SW 1271 (cell line): ENCODE measurements at places on chromosomes 1 and 21.

- DNase-seq = no peak
Observed at GRCh38 chr21:41831866-41832595, 47.1 kb downstream of the PRDM15 start.

DNA sequence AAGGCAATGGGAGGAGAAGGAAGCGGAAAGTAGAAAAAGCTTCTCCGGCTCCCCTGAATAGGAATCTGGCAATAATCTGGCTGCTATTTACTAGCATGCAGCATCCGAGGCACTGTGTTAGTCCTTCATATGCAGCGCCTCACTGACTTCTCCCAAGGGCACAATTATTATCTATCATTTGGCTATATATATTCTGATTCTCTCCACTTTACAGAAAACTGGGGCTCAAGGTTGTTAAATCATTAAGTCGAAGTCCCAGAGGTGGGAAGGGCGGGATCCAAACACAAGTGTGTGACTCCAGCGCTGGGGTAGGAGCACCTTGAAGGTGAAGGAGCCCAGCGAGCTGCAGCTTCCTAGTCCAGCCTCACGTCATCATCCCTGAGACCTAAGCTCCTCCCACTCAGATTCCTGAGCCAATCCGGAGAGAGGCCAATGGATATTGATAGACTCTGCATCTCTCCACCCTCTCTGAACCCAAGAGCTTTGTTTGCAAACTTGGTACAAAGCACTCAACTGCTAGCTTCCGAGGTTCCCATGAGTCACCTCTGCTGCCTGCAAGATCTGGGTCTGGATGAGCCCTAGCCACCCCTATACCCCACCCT lies 16.6 kb upstream of the EYA3 start:
- no peak for DNase-seq

- DNase-seq = no peak
Observed at GRCh38 chr1:106962591-106962990, 93.9 kb upstream of the PRMT6 start.

- peak; percentile 59 for DNase-seq
Observed at GRCh38 chr1:109425391-109426280, 612 bp downstream of the PSMA5 start.

- no peak for DNase-seq
Observed at GRCh38 chr1:3474421-3474820, 20.0 kb downstream of the ARHGEF16 start.

GRCh38 chr1:15177710-15178166 lies 24.2 kb downstream of the TMEM51 start:
- DNase-seq = no peak

- no peak for DNase-seq
Observed at GRCh38 chr1:231860221-231861088, 233.9 kb downstream of the DISC1 start.

- DNase-seq = no peak
Observed at GRCh38 chr1:6234502-6235295, 1.1 kb downstream of the ICMT start.

DNA sequence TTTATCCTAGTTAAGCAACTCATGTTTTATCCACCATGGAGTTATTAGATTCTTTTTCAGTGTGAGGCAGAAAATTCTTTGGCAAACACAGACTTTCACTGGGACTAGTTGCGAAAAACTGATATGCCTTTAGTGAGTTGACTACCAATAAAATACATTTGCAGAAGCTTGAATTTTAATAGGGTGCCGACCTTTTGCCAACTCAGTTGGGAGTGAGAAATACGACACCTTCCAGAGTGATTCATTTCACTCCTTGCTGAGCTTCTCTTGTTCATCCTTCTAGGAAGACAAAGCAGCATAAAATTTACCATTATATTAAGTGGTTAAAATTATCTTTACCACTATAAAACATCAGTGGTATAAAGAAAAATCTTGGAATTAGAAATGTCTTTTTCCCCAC lies 1.2 kb upstream of the KRTAP23-1 start:
- DNase-seq = no peak

DNA sequence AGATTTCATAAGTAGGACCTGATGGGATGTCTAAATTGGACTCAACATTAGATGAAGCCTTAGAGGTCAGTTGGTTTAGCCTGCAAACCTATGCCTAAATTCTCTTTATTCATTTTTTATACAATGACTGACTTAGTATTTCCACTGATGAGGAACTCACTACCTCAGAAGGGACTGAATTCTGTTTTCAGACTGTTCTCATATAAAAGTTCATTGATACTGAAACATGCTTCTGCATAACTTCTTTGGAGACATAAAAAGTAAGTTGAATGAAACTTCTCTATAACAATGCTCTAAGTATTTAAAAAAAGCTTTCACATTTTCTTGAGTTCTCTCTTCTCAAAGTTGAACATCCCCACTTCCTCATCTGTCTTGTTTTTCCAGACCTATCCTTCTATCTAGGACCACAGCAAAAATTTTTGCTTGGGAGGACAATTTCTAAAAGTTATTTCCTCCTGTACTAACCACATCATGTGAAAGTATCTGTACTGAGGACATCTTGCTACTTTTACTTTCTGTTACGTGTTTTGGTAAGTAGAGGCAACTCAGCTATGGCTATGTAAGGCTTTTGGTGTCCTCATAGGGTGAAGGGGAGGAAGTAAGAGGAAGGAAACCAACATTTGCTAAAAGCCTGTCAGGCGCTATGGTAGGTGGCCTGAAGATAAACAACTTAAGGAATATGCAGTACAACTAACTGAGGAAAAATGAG lies 64.1 kb downstream of the USP24 start:
- no peak for DNase-seq

GRCh38 chr21:38243732-38244406 lies 12.9 kb upstream of the KCNJ15 start:
- DNase-seq = no peak

GRCh38 chr1:27981145-27981544 lies 21.4 kb downstream of the XKR8 start:
- no peak for DNase-seq

GRCh38 chr1:172431721-172432192 lies 11.3 kb downstream of the C1orf105 start:
- DNase-seq = no peak

- DNase-seq = no peak
Observed at GRCh38 chr1:19529664-19530063, 44.3 kb upstream of the CAPZB start.

DNA sequence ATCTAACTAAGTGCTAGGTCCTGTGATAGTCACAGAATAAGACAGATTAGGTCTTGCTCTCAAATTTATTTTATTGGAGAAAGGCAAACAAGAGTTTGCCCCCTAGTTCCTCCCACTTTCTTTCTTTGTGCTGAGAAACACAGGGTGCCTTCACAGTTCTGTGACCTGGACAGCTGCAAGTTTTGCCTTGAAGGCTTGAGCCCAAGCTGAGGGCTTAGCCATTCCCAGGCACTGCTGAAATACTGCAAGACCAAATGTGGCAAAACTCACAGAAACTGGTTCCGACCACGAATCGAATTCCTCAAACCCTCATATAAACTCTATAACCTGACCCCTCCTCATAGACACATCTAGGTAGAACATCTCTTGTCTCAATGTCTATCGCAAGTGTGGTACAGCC lies 227.9 kb downstream of the RERE start:
- no peak for DNase-seq

GRCh38 chr1:199914546-199914945 lies 113.0 kb upstream of the NR5A2 start:
- DNase-seq = no peak

DNA sequence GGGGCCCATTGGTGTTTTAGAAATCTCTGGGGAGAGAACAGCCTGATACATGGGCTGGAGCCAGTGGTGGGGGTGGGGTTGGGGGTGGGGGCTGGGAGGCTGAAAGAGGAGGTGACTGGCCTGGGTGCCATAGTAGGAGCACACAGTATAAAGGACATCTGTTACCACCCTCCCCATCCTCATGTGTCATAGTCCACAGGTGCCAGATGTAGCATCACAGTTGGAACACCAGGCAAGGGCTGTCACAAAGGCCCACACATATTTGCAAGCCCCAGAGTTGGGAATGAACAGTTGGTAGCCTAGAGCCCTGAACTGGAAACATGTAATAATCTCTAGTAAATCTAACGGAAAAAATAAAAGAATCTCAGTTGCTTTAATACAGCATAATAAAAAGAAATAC lies 55.1 kb upstream of the CR2 start:
- no peak for DNase-seq

DNA sequence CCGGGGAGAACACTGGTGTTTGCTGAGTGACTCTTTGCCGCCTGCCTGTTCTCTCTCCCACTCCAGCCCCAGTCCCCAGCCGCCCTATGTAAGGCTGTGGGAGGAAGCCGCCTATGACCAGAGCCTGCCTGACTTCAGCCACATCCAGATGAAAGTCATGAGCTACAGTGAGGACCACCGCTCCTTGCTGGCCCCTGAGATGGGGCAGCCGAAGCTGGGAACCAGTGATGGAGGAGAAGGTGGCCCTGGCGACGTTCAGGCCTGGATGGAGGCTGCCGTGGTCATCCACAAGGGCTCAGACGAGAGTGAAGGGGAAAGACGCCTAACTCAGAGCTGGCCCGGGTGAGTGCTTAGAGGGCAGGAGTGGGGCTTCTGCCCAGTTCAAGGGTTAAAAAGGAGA lies 8.2 kb downstream of the BSND start:
- no peak for DNase-seq

DNA sequence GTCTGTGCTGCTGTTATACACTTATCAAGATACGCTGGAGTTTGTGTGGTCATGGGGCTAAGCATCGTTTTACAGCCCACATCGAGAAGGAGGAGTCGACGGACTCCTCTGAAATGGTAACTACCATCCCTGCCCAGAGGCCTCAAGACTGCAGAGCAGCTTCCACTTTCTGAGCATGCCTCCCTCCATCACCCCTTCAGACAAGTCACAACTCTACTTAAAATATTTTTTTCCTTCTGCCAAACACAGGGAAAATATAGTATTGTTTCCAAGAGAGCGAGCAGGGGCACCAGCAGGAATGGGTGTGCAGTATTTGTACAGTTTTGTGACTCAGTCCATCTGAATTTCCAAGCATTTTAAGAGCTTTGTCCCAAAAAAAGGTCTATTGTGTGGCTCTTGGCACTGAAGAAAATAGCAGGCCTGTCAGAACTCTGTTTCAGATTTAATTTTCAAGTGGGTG lies 14.1 kb downstream of the EVA1C start:
- DNase-seq = no peak

DNA sequence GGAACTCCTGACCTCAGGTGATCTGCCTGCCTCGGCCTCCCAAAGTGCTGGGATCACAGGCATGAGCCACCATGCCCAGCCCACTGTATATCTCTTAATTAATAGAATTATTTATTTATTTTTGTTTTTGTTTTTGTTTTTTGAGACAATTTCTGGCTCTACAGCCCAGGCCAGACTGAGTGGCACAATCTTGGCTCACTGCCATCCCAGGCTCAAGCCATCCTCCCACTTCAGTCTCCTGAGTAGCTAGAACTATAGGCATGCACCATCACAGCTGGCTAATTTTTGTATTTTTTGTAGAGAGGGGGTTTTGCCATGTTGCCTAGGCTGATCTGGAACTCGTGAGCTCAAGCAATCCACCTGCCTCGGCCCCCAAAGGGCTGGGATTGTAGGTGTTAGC lies 15.7 kb upstream of the WDTC1 start:
- DNase-seq = no peak

DNA sequence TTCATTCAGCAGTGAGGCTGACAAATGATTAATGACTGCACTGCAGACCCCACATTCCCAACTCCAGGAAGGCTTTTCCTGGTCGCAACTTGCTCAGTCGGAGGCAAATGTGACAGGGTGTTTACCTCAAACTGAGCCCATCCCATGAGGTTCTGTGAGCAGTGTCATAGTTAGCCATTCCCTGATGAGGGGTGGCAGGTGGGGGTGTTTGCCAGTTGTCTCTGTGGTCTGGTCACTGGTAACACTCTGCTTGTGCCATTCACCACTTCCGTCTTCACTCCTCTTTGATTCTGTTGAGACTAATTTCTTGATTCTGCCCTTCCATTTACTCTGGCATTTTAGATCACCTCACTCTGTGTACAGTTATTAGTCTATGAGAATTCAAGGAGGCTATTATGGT lies 73.5 kb downstream of the NOS1AP start:
- no peak for DNase-seq

DNA sequence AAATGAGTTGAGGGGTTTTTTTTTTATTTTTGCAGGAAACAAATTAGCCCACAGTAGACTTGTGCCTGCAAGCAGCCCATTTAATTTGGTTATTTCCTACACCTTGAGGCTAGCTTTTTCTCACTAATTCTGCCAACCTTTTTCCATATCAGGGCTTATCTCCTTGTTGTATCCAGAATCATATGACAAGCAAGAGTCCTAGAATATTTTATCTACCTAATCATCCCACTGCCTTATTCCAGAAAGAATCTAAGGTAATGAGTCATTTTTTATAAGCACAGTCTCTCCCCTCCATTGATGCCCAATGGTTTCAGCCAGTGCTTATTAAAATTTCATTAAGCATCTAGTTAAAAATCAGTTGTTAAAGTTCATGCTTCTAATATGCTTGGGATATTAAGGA lies 324.1 kb downstream of the BARHL2 start:
- DNase-seq = no peak

GRCh38 chr1:1622010-1622787 lies 6.9 kb downstream of the MIB2 start:
- DNase-seq = no peak

DNA sequence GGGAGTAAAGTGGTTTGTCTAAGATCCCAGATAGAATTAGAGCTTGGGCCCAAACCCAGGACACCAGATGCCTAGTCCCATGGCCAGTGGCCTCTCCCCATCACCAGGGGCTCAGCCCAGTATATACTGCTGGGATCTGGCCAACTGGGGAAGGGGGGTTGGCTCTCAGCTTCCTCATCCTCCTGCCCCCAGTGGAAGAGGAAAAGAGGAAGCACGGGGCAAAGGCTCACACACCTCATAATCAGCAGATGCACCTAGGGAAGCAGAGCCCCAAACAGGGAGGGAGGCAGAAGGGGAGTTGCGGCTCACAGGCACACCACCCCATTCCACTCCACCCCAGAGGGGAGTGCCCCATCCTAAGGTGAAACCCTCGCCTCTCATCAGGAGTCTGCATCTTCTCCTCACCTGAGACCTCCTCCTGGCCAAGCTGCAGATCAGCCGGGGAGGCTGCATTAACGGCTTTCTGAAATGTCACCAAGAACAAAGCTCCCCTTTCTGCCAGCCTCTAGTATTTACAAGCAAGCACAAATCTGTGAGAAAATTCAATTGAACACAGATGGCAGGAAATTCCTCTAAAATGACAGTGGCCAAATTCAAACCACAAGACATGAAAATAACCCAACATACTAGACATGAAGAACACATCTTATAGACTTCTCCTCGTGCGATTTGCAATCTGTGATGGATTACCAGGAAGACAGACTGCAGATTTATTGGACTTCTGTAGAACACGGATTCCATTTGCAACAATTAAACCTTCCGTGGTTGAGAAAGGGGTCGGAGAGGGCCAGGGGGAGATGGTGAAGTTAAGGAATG lies 82.8 kb downstream of the GLIS1 start:
- DNase-seq = no peak
